ENCODE measurements at places on chromosomes 11 and 22.

GRCh38 chr11:19674836-19675235, 37.8 kb upstream of the NAV2 start:
- DNase-seq = no peak

DNA sequence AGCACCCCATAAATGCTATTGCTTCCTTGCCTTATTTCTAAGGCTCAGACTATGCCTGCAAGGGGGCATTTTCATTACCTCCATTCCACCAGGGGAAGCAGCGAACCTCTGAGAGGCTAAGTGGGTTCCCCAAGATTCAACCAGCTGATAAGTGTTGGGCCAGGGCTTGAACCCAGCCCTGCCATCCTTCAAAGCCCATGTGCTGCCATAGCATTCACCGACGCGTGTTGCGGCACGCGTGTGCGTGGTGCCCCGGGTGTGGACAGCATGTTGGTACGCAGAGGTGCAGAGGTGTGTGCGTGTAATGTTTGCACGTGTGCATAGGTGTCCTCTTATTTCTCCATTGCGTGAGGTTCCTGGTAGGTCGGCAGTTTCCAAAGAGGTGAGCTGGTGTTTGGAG, 66.0 kb upstream of the PPARA start:
- DNase-seq = no peak

- DNase-seq = no peak
Observed at GRCh38 chr11:13286279-13286821, 8.8 kb downstream of the BMAL1 start.

DNA sequence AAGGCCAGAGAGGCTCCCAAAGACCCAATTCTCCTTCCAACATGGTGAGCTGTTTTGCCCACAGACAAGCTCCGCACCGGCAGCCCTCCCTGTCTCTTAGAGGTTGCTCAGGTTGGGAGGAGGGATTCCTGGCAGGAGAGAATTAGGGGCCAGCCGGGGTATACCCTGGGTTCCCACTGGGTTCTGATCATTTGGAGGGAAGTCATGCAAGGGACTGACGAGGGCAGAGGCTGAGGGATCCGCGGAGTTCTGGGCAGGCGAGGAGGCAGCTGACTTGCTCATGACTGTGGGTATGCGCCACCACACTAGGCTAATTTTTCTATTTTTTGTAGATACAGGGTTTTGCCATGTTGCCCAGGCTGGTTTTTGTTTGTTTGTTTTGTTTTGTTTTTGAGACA, 4.6 kb downstream of the ST3GAL4 start:
- DNase-seq = no peak

- no peak for DNase-seq
Observed at GRCh38 chr22:45993841-45994240, 16.9 kb upstream of the WNT7B start.

- DNase-seq = no peak
Observed at GRCh38 chr11:46212720-46213119, 64.7 kb upstream of the CREB3L1 start.

- DNase-seq = no peak
Observed at GRCh38 chr11:67634366-67635230, 4.9 kb upstream of the NUDT8 start.

DNA sequence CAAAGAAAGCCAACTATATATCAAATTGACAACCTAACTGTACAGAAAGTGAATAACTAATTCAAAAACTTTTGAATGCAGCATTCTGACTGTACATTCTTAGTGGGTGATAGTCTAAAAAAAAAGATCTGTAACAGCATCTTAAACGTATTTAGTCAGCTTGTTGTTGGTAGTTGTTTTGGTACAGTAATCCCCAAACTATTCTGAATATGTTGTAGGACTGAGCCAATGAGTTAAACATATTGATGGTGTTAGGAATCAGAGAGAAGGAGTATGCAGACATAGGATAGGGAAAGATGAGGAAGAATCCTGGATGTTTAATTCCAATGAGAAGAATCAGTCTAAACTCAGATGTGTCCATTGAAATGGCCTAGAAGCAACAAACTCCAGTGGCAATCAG, 41.9 kb upstream of the KIRREL3 start:
- no peak for DNase-seq

DNA sequence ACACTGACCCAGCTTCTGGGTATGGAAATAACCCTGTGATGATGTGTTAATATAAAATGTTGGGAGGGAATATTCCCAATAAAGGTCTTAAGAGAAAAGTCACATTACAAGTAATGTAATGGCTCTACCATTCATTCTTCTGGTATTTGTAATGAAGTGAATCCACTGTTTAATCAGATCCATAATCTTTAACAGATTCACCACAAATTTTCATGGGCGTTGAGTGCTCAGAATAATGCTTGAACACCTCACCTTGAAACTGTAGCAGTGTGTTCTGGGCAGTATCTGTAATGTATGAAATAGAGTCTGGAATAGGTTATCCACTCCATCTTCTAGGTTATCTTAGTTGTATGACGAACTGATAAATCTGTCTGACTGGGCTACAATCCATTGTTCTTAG, 26.6 kb upstream of the CRTAM start:
- no peak for DNase-seq

DNA sequence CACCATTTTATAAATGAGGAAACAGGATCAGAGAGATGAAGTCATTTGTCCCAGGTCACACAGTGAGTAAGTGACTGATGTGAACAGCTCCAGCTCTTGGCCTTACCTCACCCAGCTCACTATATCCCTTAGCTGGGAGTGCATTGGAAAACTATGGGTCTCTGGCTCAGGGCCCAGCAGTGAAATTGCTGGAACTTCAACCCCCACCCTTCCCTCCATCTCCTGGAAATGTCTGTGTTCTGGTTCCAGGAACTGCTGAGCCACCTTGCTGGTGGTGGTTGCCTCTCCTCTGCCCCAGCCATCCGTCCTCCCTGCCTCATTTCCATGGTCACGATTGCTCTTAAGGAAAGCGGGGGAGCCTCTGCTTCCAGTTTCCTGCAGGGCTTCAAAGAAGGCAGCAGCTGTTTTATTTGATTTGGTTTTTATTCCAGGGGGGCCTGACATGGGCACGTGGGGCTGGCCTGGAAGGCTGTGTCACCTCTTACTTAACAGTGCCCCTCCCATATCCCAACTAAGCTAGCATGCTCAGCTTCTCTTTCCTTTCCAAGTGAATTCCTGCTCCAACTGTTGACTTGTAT, 46.2 kb upstream of the CSTF3 start:
- no peak for DNase-seq

GRCh38 chr11:27701355-27702105, 1.3 kb upstream of the BDNF start:
- DNase-seq = no peak

GRCh38 chr11:96752221-96752620, 362.4 kb downstream of the JRKL start:
- no peak for DNase-seq

GRCh38 chr11:66316849-66317251, at the start of gene CD248:
TSS of gene CD248 (minus strand) at chr11:66317044. CDS start at chr11:66317027, 17 bp downstream.
- no peak for DNase-seq

- no peak for DNase-seq
Observed at GRCh38 chr22:45451972-45452371, 38.5 kb downstream of the RIBC2 start.

DNA sequence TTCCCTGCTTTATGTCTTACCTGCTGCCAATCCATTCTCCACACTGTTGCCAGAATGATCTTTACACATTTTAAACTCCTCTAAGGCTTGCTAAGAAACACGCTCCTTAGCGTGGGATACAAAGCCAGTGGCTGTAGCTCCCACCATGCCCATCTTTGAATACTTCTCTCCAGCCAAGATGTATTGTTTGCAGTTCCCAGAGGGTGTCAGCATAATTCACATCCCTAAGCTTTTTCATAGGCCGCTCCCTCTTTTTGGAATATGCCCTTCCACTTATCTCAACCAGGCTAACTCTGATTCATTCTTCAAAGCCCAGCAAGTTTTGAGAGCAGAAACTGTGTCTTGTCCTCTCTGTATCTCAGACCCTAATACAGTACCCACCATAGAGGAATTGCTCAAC, 8.1 kb upstream of the UPK2 start:
- no peak for DNase-seq

GRCh38 chr11:67396587-67397389, 4.9 kb downstream of the PPP1CA start:
- no peak for DNase-seq

GRCh38 chr11:10413268-10413667, 41.8 kb upstream of the AMPD3 start:
- no peak for DNase-seq

GRCh38 chr11:122848186-122848585, 9.9 kb downstream of the CRTAM start:
- DNase-seq = no peak

DNA sequence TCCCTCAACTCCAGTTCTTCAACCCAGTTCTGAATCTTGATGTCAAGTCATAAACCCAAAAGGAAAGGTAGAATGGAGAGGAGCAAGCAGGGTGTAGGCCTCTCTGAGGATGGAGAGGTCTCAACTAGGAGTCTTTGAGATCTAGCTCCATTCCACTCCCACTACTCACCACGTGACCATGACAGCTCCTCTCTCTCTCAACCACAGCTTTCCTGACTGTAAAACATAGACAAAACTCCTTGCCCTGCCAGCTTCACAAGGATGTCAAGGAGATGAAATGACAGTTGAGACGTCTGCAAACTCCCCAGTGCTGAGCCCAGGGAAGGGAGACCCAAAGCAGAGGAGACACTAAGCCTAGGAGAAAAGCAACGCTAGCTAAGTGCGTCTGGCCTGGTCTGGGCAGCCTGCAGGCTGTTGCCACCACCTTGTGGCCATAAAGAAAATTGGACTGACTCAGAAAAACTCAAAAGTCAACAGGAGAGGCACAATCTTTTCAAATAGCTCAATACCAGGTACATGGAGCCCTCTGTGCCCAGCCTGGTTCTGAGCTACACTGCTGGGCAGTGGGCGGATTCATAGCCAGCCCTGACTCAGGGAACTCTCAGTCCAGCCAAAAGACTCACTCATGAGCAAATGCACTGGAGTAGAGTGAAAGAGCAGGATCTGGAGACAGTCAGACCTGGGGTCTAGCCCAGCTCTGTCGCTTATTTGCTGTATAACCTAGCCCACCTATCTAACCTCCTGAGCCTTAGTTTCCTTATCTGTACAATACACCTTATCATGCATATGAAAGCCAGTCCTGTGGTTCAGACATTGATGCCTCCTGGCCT, 3.4 kb downstream of the CLPB start:
- peak; percentile 41 for DNase-seq

- no peak for DNase-seq
Observed at GRCh38 chr22:48940266-48941032, 887.2 kb downstream of the BRD1 start.

GRCh38 chr22:50318698-50319411, 8.0 kb downstream of the DENND6B start:
- DNase-seq = no peak

- no peak for DNase-seq
Observed at GRCh38 chr11:111439901-111440300, 60.8 kb upstream of the POU2AF1 start.

DNA sequence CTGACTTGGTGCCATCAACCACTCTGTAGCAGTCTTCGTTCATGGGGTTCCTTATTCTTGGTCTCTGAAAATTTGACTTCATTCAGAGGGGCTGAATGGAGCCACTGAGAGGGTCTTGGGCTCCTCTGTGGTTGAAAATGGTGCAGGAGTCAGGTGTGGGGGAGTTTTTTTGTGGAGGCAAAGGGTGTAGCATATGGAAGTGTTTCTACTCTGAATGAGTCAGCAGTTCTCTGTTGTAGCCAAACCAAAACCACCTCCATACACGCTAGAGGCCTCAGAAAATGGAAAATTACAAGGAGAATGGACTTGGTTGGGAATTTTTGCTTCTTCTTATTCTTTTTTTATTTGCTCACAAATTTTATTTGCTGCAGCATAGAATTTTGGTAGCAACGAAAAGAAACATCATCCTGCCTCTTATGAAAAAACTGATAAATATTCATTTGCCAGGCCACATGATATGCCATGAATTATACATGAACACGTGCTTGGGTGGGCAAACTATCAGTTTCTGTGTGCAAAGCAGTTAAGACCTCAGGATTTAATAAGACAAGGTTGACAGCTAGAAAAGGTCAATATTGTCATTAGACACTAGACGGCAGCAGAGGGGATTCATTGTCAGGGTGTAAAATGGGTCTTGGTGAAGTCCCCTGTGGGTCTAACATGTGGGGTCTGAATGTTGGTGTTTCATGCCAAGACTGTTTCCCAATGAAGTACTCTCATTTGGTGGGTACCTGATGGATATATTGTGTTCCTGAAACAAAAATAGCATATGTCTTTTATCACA, 111.7 kb downstream of the MYO18B start:
- DNase-seq = peak; percentile 17

GRCh38 chr22:40612291-40612751, 24.2 kb downstream of the MRTFA start:
- no peak for DNase-seq

GRCh38 chr22:30906946-30907345, 61.6 kb downstream of the MORC2 start:
- DNase-seq = no peak

- no peak for DNase-seq
Observed at GRCh38 chr22:38041760-38042487, 15.3 kb upstream of the PICK1 start.

DNA sequence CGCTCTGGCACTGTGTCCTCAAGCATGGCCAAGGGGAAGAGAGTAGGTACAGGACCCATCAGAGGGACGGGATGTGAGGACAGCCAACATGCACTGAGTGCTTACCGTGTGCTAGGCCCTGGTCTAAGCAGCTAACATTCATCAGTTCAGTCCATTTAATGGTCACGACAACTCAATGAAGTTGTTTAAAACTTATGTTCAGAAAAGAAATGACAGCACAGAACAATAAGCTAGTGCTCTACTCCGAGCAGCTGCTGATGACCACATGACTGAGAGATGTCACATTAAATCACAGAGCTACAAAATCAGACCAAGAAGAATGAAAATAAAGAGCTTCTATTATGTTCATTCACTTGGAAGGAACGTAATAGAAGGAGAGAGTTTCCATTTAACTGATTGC, 26.3 kb downstream of the PRDM10 start:
- no peak for DNase-seq

- DNase-seq = no peak
Observed at GRCh38 chr11:37968148-37968547, 1370.1 kb upstream of the RAG2 start.

DNA sequence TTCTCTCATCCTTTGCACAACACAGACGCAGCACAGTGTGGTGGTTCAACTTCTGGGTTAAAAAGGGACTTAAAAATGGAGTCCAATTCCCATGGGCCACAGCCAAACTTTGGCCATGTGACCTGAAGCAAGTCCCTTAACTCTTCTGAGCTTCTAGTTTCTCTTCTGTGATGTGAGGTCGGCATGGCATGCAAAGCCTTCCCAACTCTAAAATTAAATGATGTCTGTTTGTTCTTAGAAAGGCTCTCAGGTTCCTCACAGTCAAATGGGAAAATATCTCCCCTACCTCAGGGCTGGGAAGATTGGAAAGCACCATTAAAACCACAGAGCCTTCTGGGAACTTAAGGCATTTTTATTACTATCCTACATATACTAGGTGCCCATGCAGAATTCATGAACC, 38.8 kb downstream of the LGR4 start:
- DNase-seq = no peak

DNA sequence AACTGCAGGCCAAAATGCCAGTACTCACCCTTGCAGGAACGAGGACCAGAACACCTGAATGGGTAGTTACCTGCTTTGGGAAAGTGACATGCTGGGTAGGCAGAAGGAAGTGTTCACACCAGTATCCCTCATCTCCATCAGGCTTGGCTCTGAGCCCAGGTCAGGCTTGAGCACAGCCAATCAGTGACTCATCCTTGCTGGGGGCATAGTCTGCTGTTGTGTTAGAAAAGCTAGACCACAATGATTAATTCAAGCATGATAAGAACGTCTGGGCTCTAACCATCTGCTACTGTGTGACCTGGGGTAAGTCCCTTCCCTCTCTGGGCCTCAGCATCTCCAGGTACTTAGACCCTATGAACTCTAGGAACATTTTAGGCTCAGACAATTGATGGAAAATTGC, 450.4 kb downstream of the MIAT start:
- no peak for DNase-seq
